ENCODE measurements at places on chromosomes 1 and 21.

- DNase-seq: no peak
Observed at GRCh38 chr1:238005116-238005515, 114.4 kb upstream of the ZP4 start.

DNA sequence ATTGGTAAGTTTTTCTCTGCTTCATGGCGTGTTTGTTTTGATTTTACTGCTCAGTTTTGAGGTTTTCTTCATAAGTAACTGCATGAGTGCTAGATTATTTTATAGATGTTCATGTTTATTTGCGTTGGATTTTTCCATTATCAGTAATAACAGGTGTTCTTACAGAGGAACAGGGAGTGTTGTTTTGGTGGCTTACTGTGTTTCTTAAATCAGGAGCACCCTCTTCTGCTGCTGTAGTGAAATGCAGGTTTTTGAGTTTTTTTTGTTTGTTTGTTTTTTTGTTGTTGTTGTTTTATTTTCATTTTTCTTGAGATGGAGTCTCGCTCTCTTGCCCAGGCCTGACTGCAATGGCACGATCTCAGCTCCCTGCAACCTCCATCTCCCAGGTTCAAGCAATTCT is 32.6 kb downstream of the CTBS start:
- DNase-seq: no peak

GRCh38 chr1:212367474-212368072 is 47.1 kb downstream of the PACC1 start:
- DNase-seq: no peak

- no peak for DNase-seq
Observed at GRCh38 chr21:46129846-46130651, 25.3 kb downstream of the FTCD start.

DNA sequence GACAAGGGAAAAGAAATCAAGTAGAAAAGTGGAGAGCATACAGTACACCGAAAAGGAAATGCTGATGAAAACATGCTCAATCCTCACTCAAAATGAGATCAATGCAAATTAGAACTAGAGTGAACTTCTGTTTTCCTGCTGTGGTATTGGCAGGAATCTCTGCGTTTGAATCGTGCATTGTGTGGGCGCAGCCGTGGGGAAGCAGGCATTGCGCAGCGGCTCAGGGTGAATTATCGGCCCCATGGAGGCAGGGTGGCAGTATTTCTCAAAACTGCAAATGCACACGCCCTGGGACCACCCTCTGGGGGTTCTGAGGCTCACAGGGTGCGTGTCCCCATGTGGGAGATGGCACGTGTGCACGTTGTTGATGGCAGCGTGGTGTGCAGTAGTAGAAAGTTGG is 140.6 kb downstream of the PEX14 start:
- peak; percentile 18 for DNase-seq

GRCh38 chr1:170284016-170284415 is 138.3 kb downstream of the NTMT2 start:
- no peak for DNase-seq

DNA sequence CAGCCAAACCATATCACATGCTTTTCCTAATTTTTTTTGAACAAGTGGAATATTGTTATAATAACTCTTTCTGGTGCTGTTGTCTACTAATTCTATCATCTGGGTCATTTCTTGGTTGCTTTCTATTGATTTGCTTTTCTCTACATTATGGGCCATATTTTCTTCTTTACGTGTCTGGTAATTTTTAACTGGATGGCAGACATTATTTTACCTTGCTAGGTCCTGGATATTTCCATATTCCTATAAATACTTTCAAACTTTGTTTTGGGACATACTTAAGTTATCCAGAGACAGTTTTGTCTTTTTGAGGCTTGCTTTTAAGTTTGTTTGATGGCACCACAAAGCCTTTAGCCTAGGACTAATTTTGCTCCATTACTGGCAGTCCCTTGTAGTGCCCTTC is 11.3 kb downstream of the HS2ST1 start:
- DNase-seq: no peak

GRCh38 chr1:110125810-110126209 is 13.6 kb downstream of the UBL4B start:
- DNase-seq: no peak

GRCh38 chr1:93013145-93014065 is 52.1 kb upstream of the DIPK1A start:
- DNase-seq: no peak

- DNase-seq: no peak
Observed at GRCh38 chr1:215651867-215652266, 84.8 kb downstream of the KCTD3 start.

DNA sequence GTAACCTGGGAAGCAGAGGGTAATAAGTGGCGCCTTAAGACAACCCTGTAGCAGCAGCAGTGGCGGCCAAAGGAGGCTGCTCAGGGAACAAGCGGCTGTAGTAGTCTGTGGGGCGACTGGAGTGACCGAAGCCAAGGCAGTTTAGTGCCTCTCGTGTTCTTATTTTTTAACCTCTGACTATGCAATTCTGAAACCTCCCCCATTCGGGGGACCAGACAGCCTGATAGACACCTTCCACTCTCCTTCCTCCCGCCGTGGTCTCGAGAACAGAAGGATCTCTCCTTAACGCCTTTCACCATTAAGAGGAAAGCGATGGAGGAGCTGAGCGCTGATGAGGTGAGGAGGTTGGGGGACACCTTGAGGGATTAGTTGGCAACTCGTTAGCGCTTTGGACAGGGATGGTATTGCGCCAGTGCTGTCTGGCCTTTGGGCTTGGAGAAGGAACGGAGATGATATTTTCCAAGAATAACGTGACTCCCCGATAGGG is 644 bp downstream of the UBE4B start:
- no peak for DNase-seq

DNA sequence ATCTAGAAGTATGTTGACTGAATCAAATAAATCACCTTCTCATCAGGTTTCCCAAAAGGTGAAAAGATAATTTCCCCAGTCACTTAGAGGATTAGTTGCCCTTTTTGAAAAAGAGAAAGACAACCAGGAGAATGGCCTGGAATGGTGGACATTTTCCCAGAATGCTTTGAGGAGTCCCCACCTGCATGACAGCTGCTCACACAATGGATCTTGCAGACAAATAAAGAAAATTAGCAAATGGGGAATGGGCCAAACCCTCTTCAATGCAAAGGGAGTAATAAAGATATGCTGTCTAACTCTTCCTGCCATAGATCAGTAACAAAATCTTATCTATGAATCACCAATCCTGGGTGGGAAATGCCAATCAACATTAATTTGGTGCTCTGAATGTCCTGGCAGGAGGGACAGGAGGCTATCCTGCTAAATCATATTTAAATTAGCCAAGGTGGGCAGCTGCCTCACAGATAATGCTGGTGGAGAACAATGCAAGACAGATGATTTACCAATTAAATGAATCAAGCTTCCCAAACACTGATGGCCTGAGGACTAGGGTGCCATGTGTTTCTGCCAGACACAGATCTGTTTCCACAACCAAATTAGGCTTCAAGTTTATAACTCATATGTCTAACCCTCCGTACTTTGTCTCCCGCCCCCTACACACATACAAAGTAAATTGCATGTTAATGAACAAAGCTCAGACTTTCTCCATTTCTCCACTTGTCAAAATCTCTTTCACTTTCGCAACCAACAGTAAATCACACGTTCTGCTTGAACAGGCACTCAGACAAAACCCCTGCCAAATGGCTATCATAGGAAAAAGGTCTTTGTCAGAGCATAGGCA is 488.0 kb upstream of the PLXNA2 start:
- DNase-seq: no peak

- no peak for DNase-seq
Observed at GRCh38 chr1:30277911-30278310, 445.5 kb downstream of the MATN1 start.

GRCh38 chr1:221753828-221754188 is 11.9 kb upstream of the DUSP10 start:
- no peak for DNase-seq

GRCh38 chr1:62221171-62221570 is 26.5 kb downstream of the L1TD1 start:
- DNase-seq: no peak

DNA sequence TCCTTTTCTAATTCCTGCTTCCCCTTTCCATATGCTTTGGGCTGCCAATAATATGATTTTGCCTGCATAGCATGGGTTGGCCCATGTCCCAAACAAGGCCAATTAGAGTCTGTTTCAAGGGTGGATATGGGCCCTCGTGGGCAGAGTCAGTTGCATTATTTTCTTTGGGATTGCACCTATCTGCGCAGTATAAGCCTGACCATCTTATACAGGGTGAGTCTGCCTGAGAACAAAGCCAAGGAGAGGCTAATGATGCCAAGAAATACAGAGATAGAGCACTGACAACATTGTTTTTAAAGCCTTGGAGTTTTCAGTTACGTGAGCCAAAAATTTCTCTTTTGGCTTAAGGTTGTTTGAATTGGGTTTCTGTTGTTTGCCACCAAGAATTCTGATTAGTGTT is 18.6 kb downstream of the OVAAL start:
- DNase-seq: no peak

DNA sequence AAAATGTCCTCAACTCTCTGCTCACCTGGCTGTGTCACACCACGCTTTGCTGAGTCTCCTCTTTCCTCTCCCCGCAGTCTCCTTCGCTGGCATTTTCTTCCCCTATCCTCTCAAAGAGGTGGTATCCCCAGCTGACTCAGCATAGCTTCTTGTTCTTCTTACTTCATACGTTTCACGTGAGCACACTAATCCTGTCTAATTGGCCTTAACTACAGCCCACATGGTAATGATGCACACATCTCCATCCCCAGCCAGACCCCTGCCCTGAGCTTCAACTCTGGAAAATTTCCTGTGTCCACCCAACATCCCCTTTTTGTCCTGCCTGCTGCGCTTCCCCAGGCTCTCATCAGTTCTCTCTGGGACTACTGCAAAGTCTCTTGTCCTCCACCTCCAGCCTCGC is 169.8 kb downstream of the TTLL7 start:
- DNase-seq: no peak

DNA sequence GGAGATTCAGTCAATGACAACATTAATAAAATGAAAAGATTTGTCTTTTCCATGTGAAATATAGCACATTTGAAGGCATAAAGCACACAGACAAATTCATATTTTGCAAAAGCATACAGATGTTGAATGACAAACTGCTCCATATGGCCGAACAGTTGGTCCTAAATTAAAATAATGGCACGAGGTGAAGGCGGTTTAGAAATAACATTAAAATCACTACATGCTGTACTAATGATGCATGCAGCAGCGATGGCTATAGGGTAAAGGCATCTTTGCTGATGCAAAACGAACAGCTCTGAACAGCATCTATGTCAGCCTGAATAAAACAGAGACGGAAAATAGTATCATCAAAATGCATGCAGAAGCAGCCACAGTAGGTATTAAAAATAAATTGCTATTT is 102.6 kb downstream of the TTLL7 start:
- no peak for DNase-seq

GRCh38 chr21:42118901-42119300 is 47.8 kb downstream of the UMODL1 start:
- no peak for DNase-seq

DNA sequence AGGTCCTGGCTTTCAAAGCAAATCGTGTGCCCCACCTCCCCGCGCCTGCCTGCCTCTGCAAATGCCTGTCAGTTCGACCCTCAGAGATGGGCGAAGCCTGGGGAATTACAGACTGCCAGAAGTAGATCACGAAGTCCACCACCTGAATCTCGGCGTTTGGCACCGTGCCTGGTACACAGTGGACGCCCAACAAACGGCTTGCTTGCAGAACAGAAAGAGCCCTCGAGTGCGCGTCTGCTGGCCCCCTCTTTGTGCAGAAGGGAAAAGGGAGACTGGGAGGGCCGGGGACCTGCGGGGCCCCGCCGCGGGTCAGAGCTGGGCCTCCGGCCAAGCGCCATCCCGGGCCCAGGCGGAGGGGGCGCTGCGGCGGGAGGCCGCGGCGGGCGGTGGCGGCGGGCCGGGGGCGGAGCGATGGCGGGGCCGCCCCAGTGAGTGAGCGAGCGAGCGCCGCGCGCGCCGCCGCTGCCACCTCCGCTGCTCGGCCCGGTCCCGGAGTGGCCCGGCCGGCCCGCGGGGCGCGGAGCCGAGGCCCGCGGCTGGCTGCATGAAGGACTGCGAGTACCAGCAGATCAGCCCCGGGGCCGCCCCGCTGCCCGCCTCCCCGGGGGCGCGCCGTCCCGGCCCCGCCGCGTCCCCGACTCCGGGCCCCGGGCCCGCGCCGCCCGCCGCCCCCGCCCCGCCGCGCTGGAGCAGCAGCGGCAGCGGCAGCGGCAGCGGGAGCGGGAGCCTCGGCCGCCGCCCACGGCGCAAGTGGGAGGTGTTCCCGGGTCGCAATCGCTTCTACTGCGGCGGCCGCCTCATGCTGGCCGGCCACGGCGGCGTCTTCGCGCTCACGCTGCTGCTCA is at the start of gene ZDHHC18:
ZDHHC18 (plus strand) TSS at position 428 of the 845 bp plus-strand sequence; CDS start at position 545, 117 bp downstream.
- DNase-seq: no peak

DNA sequence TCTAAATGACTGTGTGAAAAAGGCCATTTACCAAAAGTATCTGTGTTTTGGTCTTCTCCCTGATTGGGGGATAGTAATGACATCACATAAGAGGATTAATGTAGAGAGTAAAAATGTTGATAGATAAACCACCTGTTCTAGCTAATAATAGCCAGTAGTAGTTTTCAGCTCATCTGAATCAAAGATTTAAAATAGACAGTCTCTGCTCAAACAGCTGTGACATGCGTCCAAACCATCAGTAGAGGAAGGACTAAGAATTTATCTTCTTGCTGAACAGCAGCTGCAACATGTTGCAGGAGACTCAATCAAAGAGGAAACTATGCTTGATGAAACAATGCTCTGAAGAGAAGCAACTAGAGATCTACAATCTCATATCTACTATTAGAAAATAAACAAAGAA is 21.4 kb downstream of the TMPRSS15 start:
- DNase-seq: no peak

DNA sequence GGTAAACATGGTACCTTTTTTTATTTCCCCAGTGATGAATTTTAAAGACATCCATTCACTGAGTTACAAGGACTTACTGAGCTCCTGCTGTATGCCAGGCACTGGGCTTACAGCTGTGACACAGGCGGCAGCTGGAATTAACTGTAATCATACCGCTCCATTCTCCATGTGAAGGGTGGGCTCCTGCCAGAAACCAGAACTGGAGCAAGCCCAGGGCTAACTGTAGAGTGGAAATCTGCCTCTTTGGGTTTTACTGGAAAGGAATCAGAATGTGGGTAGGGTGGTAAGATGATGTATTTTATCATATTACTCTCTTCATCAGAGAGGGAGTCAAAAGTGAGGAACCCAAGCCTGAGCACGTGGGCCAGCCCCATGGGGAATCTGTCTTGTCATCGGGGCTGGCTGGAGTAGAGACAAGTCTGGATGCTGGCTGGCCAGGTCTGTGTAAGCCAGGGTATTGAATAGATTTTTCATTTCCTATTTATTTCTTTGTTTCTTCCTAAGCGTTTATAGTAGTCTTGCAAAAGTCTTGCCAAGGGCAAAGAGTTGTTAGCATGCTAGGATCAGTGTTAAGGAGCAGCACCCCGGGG is 21.5 kb downstream of the FGGY start:
- no peak for DNase-seq

- DNase-seq: no peak
Observed at GRCh38 chr1:39645411-39646043, 6.1 kb upstream of the HEYL start.

GRCh38 chr21:42317826-42318746 is 2.9 kb upstream of the TFF3 start:
- no peak for DNase-seq
